ENCODE measurements at places on chromosomes 1 and 21. TPM values are rescaled to one million over a fixed set of nuclear protein-coding genes. Genes with fewer than 3 reads are reported as not detected.

The TMEM9 gene
- 83.3 TPM for total RNA-seq

The CASZ1 gene
- total RNA-seq: 2.1 TPM

The PTPN7 gene
- not detected for total RNA-seq

The ADAMTSL4 gene
- 7.1 TPM for total RNA-seq

The WNT4 gene
- 0.44 TPM for total RNA-seq

The SLC22A15 gene
- 1.0 TPM for total RNA-seq

The FALEC gene
- not detected for total RNA-seq
